ENCODE measurements at places on chromosomes 6 and 20. TPM values are rescaled to one million over a fixed set of nuclear protein-coding genes. Genes with fewer than 3 reads are reported as not detected.

Gene PGM3
- 74.8 TPM for total RNA-seq

Gene REM1
- 0.32 TPM for total RNA-seq

Gene CAP2
- 15.8 TPM for total RNA-seq

Gene HSPA12B
- 7.9 TPM for total RNA-seq

Gene SLC35F1
- not detected for total RNA-seq

Gene KIAA1755
- total RNA-seq, result 0.07 TPM

Gene VAPB
- total RNA-seq, result 12.3 TPM

Gene BEND6
- total RNA-seq, result 1.2 TPM

Gene SIRPG
- total RNA-seq, result not detected

Gene BNIP5
- total RNA-seq, result not detected

Gene F13A1
- total RNA-seq, result not detected

Gene SLC22A23
- 16.4 TPM for total RNA-seq

Gene GHRH
- total RNA-seq, result not detected

Gene TOMM6
- 95.8 TPM for total RNA-seq

Gene ZC2HC1B
- not detected for total RNA-seq

Gene SOBP
- 2.6 TPM for total RNA-seq

Gene TMEM170B
- total RNA-seq, result 5.6 TPM

Gene CRIP3
- total RNA-seq, result not detected

Gene PROKR2
- total RNA-seq, result not detected

Gene TUBB2B
- total RNA-seq, result 2.4 TPM

Gene TAP2
- 35.9 TPM for total RNA-seq

Gene PNPLA1
- not detected for total RNA-seq

Gene TMEM217
- 15.5 TPM for total RNA-seq

Gene SLPI
- not detected for total RNA-seq

Gene OR12D3
- not detected for total RNA-seq

Gene FBXO5
- total RNA-seq, result 13.7 TPM

Gene SPATS1
- total RNA-seq, result not detected

Gene ZSCAN23
- total RNA-seq, result 0.07 TPM

Gene ULBP1
- total RNA-seq, result 0.11 TPM

Gene FAM209B
- not detected for total RNA-seq

Gene HLA-DOB
- 0.49 TPM for total RNA-seq

Gene SPINT4
- not detected for total RNA-seq

Gene DNMT3B
- total RNA-seq, result 4.0 TPM

Gene NOX3
- not detected for total RNA-seq

Gene TSBP1
- total RNA-seq, result not detected

Gene TP53TG5
- total RNA-seq, result not detected

Gene SSTR4
- not detected for total RNA-seq
